ENCODE measurements at places on chromosomes 3 and 15. TPM values are rescaled to one million over a fixed set of nuclear protein-coding genes. Genes with fewer than 3 reads are reported as not detected.

The DPPA2 gene
- not detected for total RNA-seq

DNA sequence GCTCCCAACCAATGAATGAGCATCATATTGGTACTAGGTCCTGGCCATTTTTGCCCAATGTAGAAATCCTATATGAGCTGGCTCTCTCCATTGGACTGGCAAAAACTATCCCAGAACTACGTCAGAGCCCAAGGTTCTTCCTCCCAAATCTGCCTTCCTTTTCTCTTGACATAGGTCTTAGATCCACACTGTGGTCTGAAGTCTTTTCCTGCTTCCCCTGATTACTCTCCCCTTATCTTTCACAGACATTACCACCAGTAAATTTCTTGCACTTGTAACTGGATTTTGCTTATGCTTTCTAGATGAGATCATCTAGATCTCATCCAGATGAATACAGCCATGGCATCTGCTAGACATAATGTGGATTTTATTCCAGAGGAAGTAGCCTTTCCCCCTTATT, 141.2 kb upstream of the GADL1 start:
- H3K27me3 ChIP-seq = peaks cover 4% of the 10 kb centered on the region
- H3K4me1 ChIP-seq = no peaks in the 10 kb centered on the region
- H3K4me3 ChIP-seq = no peak overlapping the region
- H3K27ac ChIP-seq = no peak overlapping the region
- peak; percentile 18 for DNase-seq
- H3K36me3 ChIP-seq = no peaks in the 10 kb centered on the region

- no peak for DNase-seq
- H3K4me1 ChIP-seq = peaks cover 9% of the 10 kb centered on the region
- no peak overlapping the region for H3K27ac ChIP-seq
These were observed 22.1 kb downstream of the PPP2R3A start for GRCh38 chr3:135987661-135988060.

- H3K27ac ChIP-seq = no peak overlapping the region
- no peak for DNase-seq
- peaks cover 18% of the 10 kb centered on the region for H3K36me3 ChIP-seq
- H3K4me1 ChIP-seq = peaks cover 14% of the 10 kb centered on the region
These were observed 18.7 kb downstream of the SIAH2 start for GRCh38 chr3:150744041-150744918.

- H3K27me3 ChIP-seq = peaks cover 14% of the 10 kb centered on the region
- no peak overlapping the region for H3K4me3 ChIP-seq
- no peaks in the 10 kb centered on the region for H3K36me3 ChIP-seq
- H3K4me1 ChIP-seq = no peaks in the 10 kb centered on the region
These were observed 8.0 kb downstream of the EPHB1 start for GRCh38 chr3:134803051-134803505.
